ENCODE measurements at places on chromosomes 1 and 21. TPM values are rescaled to one million over a fixed set of nuclear protein-coding genes. Genes with fewer than 3 reads are reported as not detected.

GRCh38 chr1:88502886-88503285 lies 181.2 kb upstream of the PKN2 start:
- no peak overlapping the region for H3K4me3 ChIP-seq
- no peak for DNase-seq

DNA sequence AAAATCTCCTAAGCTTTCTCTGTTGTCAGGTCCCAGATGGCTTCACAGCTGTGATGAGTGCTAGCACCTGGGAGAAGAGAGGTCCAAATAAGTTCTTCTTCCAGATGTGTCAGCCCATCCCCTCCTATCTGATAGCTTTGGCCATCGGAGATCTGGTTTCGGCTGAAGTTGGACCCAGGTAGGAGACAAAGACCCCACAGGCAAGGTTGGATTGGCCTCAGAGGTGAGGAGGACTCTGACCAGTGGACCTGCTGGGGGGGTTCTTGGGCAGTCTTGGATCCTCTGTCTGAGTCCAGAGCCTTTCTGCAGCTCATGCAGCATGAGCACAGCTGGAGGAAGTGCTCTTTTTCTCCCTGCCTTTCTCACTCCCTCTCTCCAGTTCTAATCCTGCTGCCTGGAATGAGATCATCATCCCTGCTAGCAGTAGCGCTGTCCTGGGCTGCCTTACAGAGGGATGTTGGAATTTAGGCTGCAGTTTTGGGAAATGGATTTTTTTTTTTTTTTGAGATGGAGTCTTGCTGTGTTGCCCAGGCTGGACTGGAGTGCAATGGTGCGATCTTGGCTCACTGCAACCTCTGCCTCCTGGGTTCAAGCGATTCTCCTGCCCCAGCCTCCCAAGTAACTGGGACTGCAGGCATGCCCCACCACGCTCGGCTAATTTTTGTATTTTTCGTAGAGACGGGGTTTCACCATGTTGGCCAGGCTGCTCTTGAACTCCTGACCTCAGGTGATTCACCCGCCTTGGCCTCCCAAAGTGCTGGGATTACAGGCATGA lies 7.1 kb downstream of the RNPEP start:
- peaks cover 32% of the 10 kb centered on the region for H3K4me1 ChIP-seq
- no peaks in the 10 kb centered on the region for H3K36me3 ChIP-seq
- H3K27me3 ChIP-seq = no peaks in the 10 kb centered on the region
- no peak overlapping the region for H3K27ac ChIP-seq
- no peak for DNase-seq

DNA sequence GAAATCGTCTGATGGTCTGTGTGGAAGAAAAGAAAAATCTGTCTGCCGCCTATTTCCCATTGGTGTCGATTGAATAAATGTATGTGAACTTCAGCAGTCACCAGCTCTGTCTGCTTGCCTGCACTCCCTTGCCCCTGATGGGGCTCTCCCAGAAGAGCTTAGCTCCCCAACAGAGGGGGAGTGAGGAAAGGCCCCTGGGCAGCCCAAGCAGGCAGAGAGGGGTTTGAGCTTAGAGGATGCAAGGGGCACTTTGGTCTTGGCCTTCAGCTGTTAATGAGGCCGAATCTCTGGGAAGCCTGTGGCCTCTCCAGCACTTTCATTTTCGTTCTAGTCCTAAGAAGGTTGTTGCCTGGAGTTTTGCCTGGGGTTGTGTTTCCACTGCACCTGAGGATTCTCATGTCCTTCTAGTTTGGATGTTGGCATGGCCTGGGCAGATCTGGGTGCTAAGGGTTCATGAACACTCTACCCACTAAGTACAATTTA lies 2.8 kb downstream of the FOXD2 start:
- H3K27me3 ChIP-seq = peaks cover 25% of the 10 kb centered on the region
- H3K36me3 ChIP-seq = no peaks in the 10 kb centered on the region
- no peak overlapping the region for H3K4me3 ChIP-seq
- H3K27ac ChIP-seq = no peak overlapping the region
- no peak for DNase-seq

- no peak for DNase-seq
- peak overlapping the region; percentile 92 for H3K27ac ChIP-seq
- peaks cover 10% of the 10 kb centered on the region for H3K36me3 ChIP-seq
- peak overlapping the region; percentile 32 for H3K4me3 ChIP-seq
These were observed 2.7 kb downstream of the MOB3C start for GRCh38 chr1:46613661-46614603.

GRCh38 chr1:190579552-190580193 lies 102.0 kb upstream of the BRINP3 start:
- H3K36me3 ChIP-seq = no peaks in the 10 kb centered on the region
- H3K27ac ChIP-seq = no peak overlapping the region
- no peak for DNase-seq
- no peak overlapping the region for H3K4me3 ChIP-seq
- H3K27me3 ChIP-seq = no peaks in the 10 kb centered on the region

GRCh38 chr1:236204039-236204438 lies 61.7 kb downstream of the GPR137B start:
- H3K36me3 ChIP-seq = peaks cover 29% of the 10 kb centered on the region
- no peaks in the 10 kb centered on the region for H3K27me3 ChIP-seq
- H3K4me1 ChIP-seq = no peaks in the 10 kb centered on the region
- no peak overlapping the region for H3K4me3 ChIP-seq

Gene PAX7
- not detected for total RNA-seq

Gene PLEKHA6
- 15.0 TPM for total RNA-seq

Gene KCNK1
- 11.3 TPM for total RNA-seq

Gene ZNF684
- 1.2 TPM for total RNA-seq
